CD4-positive, alpha-beta T cell treated with Interleukin-4 for 1 hour (primary cell): ENCODE measurements at places on chromosomes 13 and 19.

DNA sequence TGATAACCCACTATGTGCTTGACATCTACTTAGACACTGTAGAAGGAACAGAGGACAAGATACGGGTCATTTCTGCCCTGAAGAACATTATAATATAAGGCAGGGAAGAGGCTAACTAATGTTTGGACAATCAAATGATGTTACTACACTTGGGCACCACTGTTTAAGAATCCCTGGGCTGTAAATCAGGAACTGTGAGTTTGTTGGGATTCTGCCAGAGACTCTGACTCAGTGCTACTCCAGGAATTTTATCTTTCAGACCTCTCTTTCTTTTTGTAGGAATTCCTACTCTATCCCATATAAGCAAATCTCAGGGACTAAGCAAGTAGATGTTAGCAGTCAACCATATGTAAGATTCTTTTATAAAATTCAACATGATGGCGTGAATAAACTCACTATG lies 3.1 kb upstream of the ZNF471 start:
- no peak for DNase-seq

GRCh38 chr19:3179739-3180293 lies 1.2 kb downstream of the S1PR4 start:
- DNase-seq: no peak

GRCh38 chr13:108895220-108895704 lies 265.9 kb downstream of the MYO16 start:
- DNase-seq: no peak

DNA sequence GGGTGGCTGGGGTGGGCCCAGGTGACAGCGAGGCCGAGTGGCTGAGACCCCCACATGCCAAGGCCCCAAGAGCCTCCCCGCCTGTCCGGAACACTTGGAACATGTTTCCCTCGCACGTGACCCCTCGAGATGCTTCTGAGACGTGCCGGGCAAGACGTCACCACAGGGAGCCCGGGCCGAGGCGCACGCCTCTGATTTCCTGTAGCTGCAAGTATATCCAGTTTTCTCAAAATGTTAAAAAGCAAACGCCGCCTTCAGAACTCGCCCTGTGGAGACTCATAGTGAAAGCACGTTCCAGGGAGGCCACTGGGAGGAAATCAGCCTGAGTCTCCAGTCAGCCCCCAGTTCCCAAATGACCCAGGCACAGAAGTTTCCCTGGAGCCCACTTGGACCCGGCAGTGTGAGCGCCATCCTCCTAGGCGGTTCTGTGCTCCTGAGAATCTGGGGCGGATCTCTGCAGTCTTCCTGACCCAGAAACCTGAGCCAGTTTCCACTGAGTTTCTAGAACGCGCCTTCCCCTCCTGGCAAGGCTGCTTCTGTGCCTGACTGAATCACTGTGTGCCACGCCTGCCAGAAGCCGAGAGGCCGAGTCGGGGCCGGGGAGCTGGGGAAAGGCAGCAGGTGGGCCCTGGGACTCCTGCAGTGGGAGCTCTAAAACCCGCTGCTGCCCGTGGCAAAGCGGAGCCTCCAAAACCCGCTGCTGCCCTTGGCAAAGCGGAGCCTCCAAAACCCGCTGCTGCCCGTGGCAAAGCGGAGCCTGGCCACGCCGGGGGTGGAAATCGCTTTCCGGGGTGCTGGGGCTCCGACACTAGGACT lies 179.3 kb downstream of the KDM4B start:
- no peak for DNase-seq

DNA sequence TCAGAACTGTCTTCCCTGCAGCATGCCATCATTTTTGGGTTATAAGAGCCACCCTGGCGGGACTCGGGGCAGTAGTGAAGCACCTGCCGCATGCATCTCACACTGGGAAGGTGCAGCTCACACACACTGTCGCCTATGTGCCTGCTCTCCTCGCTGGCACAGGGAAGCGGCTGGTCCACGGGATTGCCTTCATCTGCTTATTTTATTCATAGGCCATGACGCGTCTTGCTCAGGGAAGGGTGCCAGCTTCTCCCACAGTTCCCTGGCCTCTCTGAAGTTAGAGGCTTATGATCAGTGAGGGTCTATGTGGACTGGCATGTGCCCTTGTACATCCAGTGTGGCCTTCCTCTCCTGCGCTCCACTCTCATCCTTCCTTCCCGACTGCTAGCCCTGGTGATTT lies 150.0 kb downstream of the KLF12 start:
- DNase-seq: no peak

DNA sequence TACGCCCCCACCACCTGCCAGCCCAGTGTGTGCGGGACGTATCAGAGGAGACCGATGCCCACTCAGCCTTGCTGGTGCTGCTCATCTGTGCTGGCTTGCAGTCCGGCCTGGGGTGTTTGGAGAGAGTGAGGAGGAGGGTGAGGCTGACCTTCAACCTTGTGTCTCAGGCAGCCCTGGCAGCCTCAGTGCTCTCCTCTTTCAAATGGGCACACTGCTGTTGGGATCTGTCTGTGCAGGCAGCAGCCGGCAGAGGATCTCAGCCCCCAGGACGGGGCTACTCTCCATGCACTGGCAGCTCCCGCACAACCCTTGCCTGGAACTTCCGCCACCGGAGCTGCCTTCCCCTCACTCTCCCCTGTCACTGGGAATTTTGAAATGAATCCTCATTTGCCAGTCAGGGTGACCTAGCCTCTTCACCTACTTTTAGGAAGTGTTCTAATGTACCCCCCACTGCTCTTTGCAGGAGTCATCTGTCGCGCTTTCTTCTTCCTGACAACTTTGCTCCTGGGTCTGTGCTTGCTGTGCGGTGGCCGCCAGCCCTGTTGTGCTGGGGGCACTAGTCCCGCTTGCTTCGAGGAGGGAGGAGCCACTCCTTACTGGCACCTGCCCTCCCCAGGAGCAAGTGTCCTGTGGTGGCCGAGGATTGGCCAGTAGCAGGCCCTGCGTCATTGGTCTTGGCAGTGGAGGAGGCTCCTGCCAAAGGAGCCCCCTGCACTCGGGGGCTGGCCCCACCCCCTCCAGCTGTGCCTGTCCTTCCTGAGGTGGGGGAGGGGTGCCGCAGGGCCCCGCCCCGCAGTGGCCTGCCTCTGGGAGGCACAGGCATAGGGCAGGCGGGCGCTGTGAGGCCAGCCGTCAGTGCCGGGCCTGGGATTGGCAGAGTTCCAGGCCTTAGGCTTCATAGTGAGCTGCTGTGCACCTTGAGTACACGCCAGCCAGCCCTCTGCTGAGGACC lies 53.4 kb downstream of the TSSK6 start:
- peak; percentile 40 for DNase-seq

DNA sequence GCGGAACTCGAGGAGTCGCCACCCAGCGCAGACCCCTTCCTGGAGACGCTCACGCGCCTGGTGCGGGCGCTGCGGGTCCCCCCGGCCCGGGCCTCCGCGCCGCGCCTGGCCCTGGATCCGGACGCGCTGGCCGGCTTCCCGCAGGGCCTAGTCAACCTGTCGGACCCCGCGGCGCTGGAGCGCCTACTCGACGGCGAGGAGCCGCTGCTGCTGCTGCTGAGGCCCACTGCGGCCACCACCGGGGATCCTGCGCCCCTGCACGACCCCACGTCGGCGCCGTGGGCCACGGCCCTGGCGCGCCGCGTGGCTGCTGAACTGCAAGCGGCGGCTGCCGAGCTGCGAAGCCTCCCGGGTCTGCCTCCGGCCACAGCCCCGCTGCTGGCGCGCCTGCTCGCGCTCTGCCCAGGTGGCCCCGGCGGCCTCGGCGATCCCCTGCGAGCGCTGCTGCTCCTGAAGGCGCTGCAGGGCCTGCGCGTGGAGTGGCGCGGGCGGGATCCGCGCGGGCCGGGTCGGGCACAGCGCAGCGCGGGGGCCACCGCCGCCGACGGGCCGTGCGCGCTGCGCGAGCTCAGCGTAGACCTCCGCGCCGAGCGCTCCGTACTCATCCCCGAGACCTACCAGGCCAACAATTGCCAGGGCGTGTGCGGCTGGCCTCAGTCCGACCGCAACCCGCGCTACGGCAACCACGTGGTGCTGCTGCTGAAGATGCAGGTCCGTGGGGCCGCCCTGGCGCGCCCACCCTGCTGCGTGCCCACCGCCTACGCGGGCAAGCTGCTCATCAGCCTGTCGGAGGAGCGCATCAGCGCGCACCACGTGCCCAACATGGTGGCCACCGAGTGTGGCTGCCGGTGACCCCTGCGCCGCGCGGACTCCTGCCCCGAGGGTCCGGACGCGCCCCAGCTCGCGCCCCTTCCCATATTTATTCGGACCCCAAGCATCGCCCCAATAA lies 2.3 kb downstream of the AMH start:
- no peak for DNase-seq

GRCh38 chr13:26727633-26728032 lies 33.0 kb downstream of the GPR12 start:
- no peak for DNase-seq

DNA sequence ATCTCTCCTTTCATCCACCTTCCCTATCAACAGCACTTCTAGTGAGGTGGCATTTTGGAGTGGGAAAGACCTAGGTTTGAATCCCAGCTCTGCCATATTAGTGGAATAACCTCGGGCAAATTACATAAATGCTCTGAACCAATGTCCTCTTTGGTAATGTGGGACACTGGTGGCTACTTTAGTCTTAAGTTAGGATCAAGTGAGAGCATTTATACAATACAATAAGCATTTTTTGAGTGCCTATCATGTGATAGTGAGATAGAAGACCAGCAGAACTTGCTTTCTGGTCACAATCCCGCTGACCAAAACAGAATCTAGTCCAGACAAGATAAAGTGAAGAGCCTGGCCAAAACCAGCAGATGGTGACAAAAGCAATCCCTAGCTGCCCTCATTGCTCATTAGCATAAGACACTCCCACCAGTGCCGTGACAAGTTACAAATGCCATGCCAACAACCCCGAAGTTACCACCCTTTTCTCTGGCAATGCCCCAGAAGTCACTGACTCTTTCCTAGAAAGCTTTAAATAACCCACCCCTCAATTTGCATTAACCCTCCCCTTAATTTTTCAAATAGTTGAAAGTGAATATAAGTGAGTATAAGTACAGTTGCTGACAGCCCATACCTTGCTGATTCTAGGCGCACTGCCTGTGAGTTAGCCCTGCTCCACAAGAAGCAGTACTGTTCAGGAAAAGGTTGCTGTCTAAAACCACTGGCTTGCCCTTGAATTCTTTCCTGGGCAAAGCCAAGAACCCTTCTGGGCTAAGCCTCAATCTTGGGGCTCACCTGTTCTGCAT lies 28.9 kb upstream of the KPNA3 start:
- DNase-seq: no peak

DNA sequence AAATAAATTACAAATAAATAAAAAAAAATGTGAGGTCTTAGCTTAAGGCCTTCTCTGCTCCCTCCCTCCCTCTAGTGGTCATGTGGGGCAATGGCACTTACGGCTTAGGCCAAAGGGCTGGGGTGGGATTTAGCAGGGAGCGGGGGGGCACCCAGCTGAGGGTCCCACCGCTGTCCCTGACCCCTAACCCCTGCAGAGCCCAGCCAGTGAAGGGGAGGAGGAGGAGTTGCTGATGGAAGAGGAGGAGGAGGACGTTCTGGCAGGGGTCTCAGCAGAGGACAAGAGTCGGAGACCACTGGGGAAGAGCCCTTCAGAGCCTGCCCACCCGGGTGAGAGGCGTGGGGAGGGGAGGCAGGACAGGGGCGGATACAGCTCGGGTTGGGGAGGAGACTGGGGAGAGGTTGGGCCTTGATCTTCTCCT lies 9.3 kb downstream of the MPND start:
- peak; percentile 68 for DNase-seq

DNA sequence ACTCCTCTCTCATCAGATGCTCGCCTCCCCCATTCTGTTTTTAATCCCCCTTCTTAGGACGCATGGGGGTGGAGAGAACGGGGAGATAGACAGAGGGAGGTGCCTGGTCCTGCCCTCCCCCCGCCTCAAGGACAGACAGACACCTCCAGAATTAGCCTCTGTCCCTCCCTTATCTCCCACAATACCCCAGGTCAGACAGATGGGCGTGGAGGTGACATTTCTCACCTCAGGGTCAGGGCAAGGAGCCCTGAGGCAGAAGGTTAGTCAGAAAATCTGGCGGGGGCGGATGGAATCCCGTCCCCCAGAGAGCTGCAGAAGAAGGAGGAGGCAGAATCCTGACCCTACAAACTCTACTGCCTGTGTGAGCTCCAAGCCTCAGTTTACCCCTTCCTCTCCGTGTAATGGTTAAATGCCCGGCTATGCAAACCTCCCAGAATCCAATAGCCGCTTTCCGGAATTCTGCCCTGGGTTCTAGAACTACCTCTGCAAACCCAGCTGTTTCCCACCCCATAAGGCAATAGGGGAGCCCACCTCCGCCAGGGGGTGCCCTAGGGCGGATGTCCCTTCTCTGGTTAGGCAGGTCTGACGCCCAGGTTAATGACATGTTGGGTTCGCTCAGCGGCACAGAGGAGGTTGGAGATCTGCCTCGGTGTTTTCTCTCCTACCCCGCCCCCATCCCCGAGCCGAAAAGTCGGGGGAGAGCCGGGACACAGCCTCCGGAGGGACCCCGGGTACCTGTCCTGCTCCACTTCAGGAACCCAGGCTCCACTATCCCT lies 900 bp downstream of the PPP1R13L start:
- DNase-seq: peak; percentile 57

DNA sequence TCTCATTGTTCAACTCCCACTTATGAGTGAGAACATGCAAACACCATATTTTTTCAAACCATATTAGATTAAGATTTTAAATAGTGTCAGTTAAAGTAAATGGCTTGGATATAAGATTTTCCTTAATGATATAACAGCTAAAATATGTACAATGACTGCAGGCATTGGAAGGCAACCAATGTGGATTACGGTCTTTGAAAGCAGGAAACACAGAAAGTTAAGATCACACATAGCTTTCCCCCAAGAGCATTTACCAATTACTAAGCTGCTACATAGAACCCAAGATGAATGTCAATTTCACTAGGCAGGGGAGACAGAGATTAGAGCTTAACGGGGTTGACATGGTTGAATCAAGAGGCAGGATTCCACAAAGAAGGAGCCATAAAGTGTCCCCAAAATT lies 173.2 kb upstream of the TRPC4 start:
- no peak for DNase-seq

DNA sequence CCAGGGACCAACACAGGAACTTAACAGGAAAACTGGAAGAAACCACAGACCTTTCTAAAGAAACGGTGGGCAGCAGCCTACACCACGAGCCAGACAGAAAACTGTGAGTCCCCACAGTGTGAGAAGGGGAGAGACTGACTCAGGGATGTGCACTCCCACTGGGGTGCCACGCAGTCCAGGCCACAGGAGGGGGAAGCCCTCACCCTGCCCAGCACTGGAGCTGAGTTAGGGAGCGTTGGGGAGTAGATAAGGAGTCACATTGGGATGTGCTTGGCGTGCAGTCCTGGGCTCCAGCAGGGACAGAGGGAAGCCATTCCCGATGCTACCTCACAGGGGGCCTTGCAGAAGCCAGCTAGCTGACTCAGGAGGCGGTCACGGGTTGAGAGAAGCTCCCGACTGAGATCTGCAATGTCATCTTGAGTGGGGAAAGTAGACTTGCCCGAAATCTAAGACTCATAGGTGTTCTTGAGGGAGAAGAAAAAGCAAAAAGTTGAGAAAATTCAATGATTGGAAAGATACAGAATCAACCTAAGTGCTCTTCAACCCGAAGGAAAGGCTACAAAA lies 17.3 kb downstream of the SIGLEC8 start:
- peak; percentile 43 for DNase-seq

DNA sequence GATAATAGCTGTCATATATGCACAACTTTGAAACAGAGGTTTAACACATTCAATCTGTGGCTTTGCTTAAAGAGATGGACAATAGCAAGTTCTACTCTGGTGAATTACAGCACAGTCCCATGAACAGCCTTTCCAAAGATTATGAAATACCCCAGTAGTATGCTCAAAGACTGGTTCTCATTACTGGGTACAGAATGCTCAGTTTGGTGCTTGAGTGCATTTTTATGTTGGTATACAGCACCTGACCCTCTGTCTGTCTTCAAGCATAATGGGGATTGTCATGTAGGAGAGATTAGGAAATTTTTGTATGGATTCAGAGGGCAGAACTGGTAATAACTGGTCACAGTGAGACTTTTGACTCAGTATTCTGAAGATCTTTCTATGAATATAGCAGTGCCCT lies 7.6 kb downstream of the LMO7 start:
- DNase-seq: no peak
